T-cell (primary cell): ENCODE measurements at places on chromosomes 7 and 10.

DNA sequence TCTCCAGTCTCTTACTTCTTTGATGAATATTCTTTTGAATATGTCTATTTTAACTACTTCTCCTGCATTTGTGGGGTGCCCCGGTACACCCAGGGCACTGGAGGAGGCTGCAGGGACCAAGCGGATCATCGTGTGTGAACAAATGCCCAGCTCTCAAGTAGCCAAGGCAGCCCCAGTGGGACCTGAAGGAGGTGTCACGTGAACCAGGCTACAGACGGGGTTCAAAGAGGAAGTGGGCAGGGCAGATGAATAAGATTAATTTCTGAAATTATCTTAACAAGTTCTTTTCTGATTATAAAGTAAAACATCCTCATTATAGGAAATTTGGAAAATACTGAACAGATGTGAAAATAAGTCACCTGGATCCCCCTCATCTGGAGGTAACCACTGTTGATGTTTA, 78.4 kb upstream of the DUSP5 start:
- no peak for DNase-seq

GRCh38 chr7:12211711-12212485, 804 bp downstream of the TMEM106B start:
- no peak for DNase-seq

GRCh38 chr7:130397051-130397757, 16.9 kb downstream of the CPA1 start:
- DNase-seq = no peak

GRCh38 chr7:37947138-37947940, 26.9 kb downstream of the EPDR1 start:
- no peak for DNase-seq

DNA sequence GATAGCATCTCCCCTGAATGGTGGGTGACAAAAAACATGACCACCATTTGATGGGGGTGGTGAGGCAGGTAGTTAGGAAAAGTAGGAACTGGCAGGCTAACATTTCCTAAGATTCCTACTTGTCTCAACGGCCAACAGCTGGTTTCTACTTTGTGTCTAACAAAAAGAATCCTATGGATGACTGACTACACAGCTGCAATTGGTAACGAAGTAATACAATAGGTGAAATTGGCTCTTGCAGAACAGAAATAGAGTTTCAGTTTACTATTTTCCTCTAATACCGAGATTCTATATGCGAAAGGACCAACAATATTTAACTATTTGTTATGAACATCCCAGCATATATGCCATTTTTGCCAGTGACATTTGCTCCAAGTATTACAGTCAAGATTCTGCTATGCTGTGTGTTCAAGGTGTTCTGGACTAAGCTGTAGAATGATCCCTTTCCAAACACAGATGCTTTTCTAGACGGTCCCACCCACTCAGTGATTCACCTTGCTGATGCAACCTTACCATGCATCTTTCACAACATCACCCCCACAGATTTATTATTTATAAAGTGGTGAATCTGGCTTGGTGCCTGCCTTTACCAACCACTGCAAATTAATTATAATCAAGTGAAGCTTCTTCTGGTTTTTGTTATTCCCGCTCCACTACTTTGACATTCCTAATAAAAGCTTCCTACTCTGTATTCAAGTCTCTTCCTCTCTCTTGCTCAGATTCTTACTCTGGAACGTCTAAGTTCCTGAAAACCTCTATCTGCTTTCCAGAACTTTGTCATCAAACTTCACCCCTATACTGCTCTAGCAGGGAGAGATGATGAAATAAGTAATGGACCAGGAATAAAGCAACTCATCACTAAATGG, 16.8 kb downstream of the BBIP1 start:
- DNase-seq = no peak

- DNase-seq = no peak
Observed at GRCh38 chr10:32047881-32048280, 8.3 kb downstream of the KIF5B start.

GRCh38 chr10:86733260-86733671, 23.2 kb upstream of the BMPR1A start:
- no peak for DNase-seq

DNA sequence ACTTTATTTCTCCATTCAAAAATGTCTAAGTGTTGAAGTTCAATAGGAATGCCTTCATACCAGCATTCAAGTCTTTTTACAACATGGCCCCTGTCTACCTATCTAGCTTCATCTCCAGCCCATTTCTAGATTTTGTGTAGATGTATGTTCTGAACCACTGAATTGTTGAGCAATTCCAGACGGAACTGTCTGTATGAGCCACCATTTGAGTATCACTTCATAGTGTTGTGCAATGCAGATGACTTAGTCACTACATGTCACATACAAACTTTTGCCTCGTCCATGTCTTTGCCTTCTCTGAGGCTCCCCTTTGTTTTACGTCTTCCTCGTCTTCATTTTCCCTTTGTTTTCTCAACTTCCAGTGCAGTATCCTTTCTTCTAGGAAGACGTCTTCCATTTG, 118.1 kb downstream of the INHBA start:
- no peak for DNase-seq

- no peak for DNase-seq
Observed at GRCh38 chr10:36393801-36394200, 731.6 kb upstream of the ANKRD30A start.

DNA sequence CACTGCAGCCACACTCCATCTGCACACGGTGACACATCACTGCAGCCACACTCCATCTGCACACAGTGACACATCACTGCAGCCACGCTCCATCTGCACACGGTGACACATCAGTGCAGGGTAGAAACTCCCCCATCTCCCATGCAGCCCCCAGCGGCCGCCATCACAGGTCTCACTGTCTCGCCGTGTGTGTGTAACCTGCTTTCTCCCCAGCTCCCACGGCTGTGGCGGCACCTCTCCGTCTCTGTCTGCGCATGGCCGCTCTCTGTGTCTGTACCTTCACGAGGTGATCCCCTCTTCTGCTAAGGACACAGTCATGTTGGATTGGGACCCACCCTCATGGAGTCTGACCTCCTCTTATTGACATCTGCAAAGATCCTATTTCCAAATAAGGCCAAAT, 527.4 kb downstream of the PTPRN2 start:
- no peak for DNase-seq

- no peak for DNase-seq
Observed at GRCh38 chr10:54691331-54691730, 109.7 kb downstream of the PCDH15 start.

- DNase-seq = no peak
Observed at GRCh38 chr7:157309988-157310668, 26.7 kb upstream of the DNAJB6 start.

DNA sequence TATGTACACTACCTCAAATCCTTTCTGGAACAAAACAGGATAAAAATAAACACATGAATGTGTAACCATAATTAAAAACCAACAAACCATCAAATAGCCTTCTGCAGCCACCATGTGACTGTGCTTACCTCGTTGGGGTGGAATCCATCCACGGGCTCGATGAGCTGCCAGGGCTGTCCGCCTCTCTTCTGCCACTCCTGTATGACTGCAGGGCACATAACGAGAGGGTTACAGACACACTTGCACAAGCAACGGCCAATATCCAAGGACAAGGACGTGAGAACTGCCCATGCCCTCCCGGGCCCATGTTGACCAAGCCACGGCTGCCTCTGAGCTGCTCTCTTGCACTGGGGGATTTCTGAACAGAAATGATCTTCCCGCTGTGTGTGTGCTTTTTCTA, 132.2 kb downstream of the ANLN start:
- no peak for DNase-seq

DNA sequence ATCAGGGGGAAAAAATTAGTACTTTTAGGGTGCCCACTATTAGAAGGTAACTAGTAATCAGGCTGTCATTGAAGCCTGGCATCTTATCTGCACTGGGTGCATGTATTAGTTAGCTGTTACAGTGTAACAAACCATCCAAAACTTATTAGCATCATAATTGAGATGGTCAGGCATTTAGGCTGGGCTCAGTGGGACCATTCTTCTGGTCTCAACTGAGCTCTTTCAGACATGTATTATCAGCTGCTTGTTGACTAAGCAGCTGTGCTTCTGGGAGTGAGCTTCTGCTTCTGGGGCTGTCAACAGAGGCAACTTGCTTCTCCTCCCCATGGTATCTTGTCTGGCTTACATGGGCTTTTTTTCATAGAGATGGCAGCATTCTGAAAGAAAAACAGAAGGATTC, 154.0 kb upstream of the ZNF92 start:
- no peak for DNase-seq

DNA sequence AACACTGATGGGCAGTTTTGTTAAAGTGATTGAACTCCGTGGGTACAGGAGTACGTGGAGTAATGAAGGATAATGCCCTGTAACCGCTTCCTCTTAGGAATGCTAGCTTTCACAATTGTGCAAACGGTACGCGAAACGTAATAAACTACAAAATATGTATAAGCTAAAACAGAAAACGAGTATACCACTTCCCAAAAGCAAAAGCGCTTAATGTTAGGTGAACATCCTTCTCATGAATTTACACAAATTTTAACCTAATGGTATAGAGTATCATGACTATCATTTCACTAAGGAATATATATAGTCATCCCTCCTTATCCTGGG, 395 bp upstream of the ZNF25 start:
- DNase-seq = no peak

DNA sequence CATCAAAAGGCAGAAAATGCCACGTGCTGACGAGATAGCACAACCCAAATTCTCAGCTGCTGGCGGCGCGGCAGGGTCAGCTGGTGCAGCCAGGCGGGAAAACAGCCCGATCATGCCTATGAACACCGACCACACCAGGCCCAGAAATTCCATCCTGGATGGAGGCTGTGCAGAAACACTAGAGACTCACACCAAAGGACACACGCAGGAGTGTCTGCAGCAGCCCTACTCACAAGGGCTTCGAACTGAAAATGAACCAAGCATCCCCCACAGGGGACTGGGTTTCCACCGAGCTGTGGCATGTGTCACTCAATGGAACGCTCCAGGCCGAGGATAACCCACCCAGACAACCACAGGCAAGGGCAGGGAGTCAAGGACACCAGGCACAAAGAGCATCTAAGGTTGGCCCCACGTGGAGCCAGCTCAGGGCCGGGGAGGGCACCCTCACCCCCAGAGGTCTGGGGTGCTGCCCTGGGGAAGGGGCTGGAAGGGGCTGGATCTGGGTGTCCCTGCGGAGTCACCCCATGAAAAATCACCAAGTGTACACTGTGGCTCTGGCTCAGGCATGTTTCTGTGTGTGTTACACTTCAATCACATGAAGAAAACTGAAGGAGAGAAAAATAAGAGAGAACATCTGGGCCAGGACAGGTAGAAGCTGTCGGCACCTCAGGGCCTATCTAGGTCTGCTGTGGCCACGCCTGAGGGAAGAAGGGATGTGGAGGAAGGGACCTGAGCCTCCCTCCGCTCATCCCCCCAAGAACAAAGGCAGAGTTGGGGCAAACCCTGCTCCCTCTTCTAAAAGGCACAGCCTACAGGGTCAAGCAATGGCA, 33.0 kb downstream of the RASGEF1A start:
- no peak for DNase-seq

- no peak for DNase-seq
Observed at GRCh38 chr10:87619705-87620104, 40.0 kb upstream of the PAPSS2 start.

DNA sequence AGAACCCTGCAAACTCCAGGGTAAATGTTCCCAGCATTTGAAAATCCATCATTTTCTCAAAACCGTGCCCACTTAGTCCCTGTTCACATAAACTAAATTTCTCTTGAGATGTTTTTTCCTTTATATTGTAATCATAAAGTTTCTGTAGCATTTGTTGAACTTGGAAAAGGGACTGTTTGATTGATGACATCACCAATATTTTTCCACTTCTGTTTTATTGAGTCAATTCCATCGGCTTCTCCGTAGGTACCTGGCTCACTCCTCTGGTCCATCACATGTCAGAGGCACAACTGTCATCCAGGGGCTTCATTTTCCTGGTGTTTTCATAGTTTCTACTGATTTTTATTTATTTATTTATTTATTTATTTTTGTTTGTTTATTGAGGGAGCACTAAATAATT, 462.5 kb upstream of the PFKP start:
- DNase-seq = no peak

GRCh38 chr7:22389892-22390291, 32.9 kb upstream of the RAPGEF5 start:
- DNase-seq = no peak

GRCh38 chr7:74627661-74628411, 29.7 kb upstream of the GTF2I start:
- no peak for DNase-seq

GRCh38 chr7:116327752-116328151, 117.4 kb downstream of the TES start:
- DNase-seq = no peak

- DNase-seq = no peak
Observed at GRCh38 chr7:82926477-82926876, 236.2 kb downstream of the PCLO start.

GRCh38 chr10:63497321-63497720, 23.9 kb upstream of the REEP3 start:
- DNase-seq = no peak

DNA sequence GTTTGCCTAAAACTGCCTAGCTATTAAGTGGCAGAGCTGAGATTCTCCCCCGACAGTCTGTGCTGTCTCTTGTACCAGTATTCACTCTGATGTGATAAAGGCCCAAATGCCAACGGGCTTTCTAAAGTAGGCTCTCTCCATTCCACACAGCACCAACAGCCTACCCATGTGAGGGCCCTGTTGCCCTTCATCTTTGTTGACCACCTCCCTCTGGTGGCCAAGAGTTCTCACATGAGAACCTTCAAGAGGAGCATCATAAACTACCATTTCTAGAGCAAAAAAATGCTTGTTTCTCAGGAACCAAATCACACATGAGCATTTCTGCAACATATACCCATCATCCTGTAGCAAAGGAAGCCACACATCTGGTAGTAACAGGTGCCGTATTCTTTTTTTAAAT, 185.8 kb downstream of the GRM8 start:
- DNase-seq = no peak

GRCh38 chr7:35685781-35686180, 9.2 kb downstream of the HERPUD2 start:
- no peak for DNase-seq

GRCh38 chr10:3340127-3340730, 167.6 kb upstream of the PITRM1 start:
- no peak for DNase-seq

- DNase-seq = no peak
Observed at GRCh38 chr10:79445977-79446757, 743 bp upstream of the ZCCHC24 start.

DNA sequence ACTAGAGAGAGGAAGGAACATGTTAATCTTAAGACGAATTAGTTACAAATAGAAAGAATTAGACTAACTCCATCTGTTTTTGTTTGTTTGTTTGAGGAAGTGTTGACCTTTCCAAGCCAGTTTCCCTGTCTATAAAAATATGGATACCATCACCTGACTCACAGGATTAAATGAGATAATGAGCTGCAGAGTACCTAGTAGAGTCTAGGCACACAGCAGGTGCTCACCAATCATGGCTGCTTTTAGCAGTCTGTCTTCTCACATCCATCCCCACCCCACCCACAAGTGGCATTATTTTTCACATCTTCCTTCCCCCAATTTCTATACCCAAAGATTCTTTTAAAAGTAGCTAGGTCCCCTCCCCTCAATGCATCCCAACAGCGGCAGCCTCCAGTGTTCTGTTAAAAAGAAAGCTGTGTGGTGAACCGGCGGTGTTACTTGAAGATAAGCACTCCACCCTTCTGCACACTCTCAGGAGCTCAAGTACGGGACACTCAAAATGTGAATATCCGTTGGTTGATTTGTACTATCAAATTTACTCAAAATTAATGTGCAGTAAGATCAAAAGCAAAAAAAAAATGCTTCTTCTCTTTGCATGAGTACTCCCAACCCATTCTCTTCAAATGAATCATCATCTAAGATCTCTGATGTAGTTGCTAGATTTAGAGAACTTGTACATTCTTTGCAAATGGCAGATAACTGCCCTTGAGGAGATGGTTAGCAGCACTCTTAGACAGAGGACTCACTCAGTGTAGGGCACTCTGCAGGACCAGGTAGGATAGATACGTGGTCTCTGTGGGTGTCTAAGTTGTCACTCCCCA, 145.4 kb upstream of the ASAH2 start:
- DNase-seq = no peak
